ENCODE measurements at places on chromosomes 16 and 17.

DNA sequence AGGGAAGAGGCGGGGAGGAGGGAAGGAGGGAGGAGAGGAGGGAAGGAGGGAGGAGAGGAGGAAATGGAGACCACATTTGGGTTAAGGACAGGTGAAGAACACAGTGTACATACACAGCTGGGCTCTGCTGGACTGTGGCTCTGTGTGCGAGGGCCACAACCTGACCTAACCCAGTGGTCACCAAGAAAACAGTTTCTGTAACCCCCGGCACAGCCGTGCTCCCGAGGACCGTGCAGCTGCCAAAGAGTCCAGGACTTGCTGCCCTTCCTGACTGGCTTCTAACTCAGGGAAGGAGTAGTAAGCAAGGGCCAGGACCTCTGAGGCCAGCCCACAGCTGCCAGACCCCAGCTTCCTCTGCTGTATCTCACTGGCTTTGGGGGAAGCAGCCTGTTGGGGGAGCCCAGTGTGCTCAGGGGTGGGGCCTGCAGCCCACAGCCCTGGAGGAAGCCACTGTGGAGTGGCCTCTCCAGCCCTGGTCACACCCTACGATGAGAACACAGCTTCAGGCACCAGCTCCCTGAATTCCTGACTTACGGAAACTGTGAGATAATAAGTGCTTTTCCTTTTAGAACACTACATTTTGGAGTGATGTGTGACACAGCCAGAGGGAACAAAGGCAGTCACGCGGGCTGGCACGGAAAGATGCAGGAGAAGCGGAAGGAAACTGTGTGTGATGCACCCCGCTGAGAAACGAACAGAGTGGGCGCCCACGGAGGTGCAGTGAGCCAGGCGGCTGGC, 32.3 kb downstream of the SLC7A5 start:
- no peak for DNase-seq

GRCh38 chr16:2999929-3000328, 12.8 kb upstream of the CLDN9 start:
- no peak for DNase-seq

GRCh38 chr17:17504341-17505140, 8.3 kb upstream of the RASD1 start:
- no peak for DNase-seq

DNA sequence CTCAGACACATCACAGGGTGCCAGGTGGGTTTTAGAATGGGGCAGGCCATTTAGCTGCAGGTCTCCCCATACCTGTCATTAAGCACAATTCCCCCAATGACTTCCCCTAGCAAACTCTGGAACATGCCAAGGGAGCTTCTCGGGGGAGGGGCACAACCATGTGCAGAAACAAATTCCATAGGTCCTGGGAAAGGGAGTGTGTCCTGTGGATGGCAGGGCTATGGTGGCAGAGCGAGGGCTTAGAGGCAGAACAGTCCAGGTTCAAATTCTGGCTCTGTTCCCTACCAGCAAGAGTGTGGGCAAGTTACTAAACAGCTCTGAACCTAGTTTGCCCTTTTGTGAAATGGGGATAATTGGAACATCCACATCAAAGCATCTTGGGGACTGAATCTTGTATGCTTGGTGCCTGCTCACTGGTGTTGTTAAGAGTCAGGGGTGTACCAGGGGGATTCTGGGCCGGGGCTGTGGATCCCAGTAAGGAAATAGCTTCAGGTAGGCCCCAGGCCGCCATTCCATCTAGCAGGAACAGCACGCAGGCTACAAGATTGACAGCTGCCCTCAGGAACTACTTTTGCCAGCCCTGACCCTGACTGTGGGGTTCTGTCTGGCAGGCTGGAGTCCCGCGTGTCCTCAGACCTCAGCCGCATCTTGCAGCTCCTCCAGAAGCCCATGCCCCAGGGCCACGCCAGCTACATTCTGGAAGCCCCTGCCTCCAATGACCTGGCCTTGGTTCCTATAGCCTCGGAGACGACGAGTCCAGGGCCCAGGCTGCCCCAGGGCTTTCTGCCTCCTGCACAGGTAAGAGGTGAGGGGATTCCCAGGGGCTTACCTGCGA, 5.6 kb upstream of the DCAF7 start:
- DNase-seq = no peak

DNA sequence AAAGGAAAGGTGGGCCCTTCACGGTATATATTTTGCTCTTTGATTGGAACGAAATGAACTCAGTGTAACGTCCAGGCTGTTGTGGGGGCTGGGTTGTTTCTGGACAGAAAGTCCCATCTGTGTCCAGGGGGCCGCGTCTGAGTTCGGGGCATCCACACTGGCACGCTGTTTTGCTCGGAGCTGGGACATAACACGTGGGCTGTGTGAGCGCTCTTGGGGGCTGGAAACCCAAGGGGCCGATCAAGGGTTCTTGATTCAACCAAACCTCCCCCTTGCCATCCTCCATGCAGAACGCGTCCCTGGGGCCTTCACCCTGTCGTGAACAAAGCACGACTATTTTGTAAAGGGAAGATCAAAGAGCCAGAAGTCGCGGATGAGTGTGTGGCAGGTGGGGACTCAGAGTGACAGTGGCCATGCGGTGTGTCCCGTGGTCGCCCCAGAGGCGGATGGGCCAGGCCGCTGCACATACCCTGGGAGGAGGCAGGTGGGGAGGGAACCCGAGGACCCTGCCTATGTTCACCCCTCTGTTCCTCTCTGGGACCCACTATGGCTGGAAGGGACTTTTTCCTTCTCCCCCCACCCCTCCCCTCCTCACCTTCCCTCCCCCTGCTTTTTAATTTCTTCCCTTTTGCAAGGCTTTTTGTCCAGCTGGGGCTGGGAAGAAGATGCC, 387.2 kb downstream of the SEC14L1 start:
- no peak for DNase-seq

DNA sequence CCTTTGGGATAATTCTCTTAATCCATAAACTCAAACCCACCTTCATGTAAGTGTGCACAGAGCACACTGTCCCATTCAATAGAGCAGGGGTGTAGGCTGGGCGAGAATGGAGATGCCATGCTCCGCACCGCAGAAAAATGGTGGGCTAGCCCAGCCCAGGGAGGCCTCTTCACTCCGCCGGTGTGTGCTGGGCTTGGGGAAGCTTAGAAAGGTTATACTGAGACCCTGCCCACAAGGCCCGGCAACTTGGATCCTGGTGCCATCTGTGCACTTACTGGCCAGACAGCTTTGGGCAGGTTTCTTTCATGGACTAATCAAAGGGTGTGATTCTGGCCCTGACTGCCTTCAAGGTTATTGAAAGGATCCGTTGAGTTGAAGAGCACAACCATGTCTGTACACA, 3.7 kb upstream of the STAT5A start:
- no peak for DNase-seq

GRCh38 chr17:74430385-74430705, 1.5 kb upstream of the GPRC5C start:
- no peak for DNase-seq

- DNase-seq = no peak
Observed at GRCh38 chr17:29667969-29668368, 45.3 kb upstream of the CORO6 start.

GRCh38 chr16:7584561-7584960, 251.9 kb downstream of the RBFOX1 start:
- DNase-seq = no peak

- no peak for DNase-seq
Observed at GRCh38 chr16:82092711-82093110, 57.7 kb downstream of the HSD17B2 start.

DNA sequence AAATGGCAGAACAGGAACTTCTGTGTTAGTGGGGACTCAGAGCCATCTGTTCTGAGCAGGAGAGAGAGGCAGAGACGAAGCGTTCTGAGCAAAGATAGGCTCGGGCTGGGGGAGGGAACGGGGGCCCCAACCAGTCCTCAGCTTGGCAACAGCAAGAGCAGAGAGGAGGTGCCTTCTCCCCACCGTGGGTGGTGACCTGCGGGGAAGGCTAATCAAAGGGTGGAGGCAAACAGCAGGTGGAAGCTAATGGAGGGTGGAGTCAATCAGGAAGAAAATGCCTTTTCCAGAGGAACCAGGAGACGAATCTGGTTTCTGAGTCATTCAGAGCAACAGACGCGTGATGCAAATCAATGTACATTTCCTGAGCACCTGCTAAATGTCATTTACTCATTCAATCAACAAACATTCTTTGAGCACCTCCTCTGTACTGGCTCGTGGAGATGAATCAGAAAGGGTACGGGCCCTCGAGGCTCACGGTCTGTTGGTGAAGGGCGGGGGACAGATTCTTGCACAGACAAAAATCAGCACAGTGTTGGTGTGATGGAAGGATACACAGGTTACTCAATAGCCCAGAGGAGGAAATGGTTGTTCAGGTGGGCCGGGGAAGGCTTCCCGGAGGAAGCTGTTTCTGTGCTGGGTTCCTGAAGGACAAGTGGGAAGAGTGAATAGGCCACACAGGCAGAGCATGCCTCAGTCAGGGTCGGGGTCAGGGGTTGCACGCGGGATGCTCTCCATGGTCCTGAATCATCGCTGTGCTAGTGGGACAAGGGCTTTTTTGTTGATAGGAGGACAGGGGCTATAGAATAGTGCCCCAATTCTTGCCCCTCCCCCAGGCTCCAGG, 5.7 kb upstream of the SPNS2 start:
- no peak for DNase-seq

DNA sequence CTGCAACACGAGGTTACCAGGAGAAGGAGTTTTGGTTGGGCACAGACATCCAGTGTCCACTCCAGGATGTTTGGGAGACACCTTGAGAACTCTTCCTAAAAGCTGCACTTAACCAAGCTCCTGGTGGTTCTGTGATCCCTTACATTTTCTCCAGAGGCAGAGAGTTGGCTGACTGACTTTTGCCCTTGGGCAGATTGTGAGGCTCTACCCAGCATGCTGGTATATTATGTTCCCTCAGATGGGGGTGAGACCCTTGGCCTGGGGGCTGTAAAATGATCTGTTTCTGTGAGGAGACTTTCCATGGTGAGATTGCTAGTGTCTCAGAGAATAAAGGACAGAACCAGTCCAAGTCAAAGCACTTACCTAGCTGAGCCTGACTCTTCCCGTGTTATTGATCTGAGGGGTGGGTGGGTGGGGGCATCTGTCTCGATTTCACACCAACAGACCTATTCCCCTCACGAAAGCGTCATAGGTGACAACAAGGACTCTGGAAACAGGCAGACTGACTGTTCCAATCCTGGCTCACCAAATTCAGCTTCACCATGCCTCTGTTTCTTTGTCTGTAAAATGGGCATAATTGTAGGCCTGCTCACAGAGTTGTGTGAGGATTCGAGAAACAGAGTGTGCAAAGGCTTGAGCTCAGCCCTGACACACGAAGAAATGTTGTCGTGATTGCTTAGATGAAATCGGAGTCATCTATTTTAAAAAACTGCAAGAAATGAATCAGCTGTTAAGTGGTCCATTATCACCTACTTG, 12.2 kb downstream of the USB1 start:
- no peak for DNase-seq
